Cerebellar nuclear complex (tissue), 1 donor: ENCODE measurements at places on chromosomes 12 and 14.

DNA sequence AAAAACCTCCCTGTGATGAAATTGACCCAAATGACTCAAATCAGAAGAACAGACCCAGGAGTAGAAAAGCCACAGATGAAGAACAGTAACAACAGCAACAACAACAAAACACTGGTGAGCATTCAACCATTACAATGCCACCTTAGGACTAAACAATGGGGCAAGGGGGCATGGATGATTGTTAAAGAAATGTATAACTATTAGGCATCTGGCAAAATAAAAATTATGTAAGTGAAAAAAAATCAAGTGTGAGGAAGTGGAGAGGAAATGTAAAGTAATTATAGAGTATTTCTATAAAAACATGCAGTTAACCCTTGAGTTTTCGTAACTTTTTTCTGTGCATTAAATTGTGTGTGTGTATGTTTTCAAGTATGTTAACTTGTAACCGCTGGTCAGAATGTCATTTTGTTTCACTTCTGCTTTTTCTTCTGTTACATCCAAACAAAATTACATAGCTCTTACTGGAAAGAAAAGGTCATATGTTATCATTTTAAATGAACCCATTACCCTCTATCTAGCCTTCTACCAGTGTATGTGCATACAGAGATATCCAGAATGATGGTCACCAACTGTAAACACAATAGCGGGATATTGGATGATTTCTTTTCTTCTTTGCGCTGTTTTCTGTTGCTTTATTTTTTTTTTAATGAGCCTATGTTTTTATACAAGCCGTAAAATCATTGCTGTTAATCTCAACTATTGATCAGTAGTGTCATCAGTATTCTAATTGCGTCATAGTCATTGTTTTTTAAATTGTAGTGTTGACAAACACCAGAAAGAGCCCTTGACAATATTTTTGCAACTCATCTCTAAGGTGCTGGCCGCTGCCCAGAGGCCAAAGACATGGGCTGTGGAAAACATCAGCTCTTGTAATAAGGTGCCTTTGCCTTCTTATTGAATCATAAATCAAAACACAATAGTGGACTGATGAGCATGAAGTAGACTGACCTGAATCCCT lies 170.6 kb downstream of the CRADD start:
- DNase-seq, result no peak

DNA sequence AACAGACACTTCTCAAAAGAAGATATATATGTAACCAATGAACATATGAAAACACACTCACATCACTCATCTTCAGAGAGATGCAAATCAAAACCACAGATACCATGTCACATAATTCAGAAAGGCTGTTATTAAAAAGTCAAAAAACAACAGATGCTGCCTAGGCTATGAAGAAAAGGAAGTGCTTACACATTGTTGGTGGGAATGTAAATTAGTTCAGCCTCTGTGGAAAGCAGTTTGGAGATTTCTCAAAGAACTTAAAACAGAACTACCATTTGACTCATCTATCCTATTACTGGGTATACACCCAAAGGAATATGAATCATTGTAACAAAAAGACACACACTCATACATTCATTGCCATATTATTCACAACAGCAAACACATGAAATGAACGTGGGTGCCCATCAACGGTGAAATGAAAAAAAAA lies 35.1 kb downstream of the EIF2S3B start:
- no peak for DNase-seq

DNA sequence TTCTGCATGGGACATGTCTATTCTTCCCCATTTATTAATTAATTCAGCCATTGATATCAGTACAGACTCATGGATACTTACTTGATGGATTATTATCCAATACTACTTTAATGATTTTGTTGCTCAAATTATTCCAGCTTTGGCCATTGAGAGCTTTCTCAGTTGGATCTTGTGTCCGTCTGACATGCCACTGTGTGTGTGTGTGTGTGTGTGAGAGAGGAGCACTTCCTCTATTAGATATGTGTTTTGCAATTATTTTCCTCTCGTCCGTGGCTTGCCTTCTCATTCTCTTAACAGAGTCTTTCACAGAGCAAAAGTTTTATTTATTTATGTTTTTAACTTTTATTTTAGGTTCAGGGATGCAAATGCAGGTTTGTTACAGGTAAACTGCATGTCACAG lies 194.2 kb downstream of the ADGRD1 start:
- DNase-seq, result no peak

- no peak for DNase-seq
Measured at GRCh38 chr14:106286697-106287290, 760.4 kb downstream of the TMEM121 start.

GRCh38 chr12:45234139-45234865 lies 18.4 kb downstream of the ANO6 start:
- DNase-seq, result no peak

- DNase-seq, result no peak
Measured at GRCh38 chr12:114500775-114501473, 95.0 kb upstream of the TBX5 start.

DNA sequence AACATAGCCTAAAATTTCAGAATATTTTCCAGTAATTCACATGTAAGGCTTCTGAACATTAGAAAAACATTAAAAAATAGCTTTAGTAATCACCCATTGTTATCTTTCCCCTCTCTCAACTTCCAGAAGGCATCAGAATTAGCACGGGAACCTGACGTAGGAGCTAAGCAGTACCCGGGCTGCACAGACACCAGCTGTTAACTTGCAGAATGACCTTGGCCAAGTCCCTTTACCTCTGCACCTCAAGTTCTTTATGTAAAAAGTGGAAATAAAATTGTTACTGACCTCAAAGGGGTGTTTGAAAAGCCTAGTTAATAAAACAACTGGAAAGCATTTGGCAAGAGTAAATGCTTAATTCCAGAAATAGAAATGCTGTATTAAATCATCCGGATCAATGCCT lies 7.2 kb downstream of the TPH2 start:
- DNase-seq, result no peak

GRCh38 chr14:51041883-51042282 lies 53.0 kb downstream of the TRIM9 start:
- DNase-seq, result no peak

GRCh38 chr12:78725951-78726580 lies 138.5 kb upstream of the SYT1 start:
- DNase-seq, result no peak

DNA sequence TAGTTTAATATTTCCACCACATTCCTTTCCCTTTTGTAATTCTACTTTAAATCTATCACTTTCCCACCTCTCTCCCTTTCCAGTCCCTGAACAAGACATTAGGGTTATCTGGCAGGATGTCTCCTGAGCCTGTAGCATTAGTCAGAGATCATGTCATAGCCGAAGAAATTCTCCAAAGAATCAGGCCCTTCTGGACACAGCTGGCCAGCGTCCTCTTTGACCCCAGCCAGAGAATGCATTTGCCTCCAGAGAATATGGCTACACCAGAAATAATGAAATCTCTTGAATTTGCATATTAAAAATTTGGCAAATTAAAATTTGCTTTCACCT lies 56.7 kb downstream of the NTF3 start:
- DNase-seq, result no peak

DNA sequence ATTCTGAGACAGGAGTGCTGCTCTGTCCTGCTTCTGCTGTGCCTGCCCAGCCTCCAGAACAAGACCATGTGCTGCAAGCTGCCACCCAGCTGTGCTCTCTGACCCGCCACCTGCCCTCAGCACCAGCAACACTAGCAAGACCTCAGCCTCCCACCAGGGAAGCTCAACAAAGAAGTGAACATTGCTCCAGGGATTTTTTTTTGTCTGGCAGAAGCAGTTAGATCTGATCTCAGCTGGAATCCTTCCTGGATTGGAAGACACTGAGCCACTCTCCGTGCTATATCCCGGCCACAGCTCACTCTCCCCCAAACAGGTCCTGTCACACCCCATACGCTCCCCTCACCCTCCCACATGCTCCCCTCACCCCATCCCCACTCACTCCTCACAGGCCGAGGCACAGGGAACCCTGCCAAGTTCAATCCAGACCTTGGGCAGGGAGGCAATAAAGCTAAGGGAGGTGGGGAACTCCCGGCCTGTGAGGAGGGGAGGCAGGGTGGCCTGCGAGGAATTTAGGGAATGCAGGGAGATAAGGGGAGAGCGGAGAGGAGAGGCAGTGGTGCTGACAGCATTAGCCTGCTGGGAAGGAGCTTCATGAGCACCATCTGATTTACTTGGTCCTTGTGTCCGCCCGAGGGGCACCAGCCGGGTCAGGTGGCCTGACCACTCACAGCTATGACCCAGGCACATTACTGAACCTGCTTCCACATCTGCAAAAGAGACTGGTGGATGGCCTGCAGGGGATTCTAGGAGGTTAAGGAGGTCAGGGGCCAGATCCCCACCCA lies 29.7 kb downstream of the CCDC85C start:
- no peak for DNase-seq

GRCh38 chr14:77667331-77667730 lies 40.5 kb downstream of the ALKBH1 start:
- no peak for DNase-seq

DNA sequence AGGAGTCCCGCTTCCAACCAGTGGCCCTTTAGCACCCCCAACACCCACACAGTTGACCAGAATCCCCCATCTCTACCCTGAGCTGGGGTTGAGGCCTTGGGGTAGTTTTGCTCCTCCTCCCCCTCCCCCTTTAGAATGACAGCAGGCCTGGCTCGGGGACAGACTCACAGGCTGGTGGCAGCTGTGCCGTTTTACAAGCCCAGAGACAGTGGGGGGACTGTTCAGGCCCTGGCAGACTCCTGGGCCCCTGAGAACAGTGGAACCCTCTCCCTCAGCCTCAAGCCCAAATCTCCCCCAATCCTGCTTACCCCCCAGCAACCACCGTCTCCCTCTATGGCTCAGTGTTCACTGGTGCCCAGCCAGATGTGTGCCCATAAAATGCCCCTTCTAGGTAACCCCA lies 10.1 kb downstream of the TMEM119 start:
- no peak for DNase-seq

DNA sequence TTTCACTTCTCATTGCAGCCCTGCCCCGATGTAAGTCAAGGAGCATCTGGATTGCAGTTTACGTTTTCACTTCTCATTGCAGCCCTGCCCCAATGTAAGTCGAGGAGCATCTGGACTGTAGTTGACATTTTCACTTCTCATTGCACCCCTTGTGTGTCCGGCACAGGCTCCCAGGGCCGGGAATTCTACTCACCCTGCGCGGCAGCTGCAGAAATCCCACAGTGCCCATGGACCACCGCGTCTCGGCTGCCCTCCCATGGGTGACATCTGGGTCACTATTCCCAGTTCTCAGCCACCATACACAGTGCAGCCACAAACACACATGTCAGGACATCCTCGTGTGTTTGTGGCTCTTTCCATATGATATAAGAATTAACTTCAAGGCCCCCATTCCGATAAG lies 378.5 kb downstream of the ADGRD1 start:
- no peak for DNase-seq

GRCh38 chr12:57793920-57794319 lies 11.3 kb downstream of the TSFM start:
- no peak for DNase-seq

DNA sequence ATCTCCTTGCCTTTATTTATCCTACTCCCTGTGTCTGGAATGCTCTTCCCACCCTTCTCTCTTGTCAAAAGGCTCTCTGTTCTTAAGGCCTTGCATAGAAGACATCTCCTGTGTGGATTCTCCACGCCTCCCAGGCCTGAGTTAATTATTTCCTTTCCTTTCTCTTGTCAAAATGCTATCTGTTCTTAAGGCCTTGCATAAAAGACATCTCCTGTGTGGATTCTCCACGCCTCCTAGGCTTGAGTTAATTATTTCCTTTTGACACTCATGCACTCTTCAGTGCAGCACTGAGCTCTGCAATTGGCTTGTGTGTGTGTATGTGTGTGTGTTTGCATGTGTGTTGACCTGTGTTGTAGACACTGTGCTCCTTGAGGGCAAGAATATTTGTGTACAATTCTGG lies 52.1 kb upstream of the DCD start:
- no peak for DNase-seq
